ENCODE measurements at places on chromosomes 16 and 17.
A peak's percentile ranks its signal among the peaks of the same experiment; 100 is the strongest.

DNA sequence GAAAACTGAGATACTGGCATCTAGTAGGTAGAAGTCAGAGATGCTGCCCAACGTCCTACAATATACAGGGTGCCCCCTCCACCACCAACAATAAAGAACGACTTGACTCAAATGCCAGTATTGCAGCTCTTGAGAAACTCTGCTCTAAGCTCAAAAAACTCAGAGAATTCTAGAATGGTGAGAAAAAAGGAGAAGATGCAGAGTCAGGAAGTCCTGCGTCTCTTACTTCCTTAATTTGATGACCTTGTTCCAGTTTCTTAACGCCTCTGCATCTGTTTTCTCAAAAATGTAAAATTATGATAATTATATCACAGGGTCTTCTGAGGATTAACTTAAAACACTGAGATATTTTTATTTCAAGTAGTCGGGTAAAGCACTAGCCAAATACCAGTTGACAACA is 1.7 kb upstream of the HSBP1 start:
- DNase-seq: no peak

DNA sequence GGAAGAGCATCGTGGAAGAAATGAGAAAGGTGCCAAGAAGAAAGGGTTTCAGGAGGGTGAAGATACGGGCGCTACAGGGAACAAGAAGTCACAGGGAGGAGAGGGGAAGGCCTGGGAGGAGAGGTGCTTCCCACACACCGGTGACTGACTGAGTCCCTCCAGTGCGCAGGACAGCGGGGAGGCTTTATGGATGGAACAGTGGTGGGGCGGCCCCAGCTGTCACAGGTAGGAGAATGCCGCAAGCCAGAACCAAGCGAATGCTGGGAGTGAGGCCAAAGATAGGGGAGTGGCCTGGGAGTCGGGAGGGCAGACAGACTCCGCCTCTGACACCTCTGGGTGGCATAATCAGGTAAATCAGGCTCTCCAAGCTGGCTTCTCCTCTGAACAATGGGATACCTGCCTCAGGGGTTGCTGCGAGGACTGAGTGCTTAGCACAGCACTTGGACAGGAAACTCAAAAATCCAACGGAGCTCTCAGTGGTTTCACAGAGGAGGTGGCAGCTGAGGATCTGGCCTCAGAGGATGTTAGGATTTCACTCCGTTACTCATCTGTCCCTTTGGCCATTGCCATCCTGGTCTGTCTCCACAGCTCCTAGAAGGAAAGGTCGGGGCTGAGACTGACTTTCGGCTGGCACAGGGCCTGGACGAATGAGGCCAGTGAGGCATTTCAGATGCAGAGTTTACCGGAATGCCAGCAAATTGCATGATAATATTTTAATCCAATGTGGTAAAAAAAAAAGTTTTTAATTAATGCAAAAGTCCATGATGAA is 717 bp upstream of the CNP start:
- DNase-seq: peak; percentile 38

- DNase-seq: no peak
Observed at GRCh38 chr17:59972778-59973177, 8.2 kb upstream of the RNFT1 start.

GRCh38 chr16:47139561-47140185 is 4.1 kb downstream of the NETO2 start:
- DNase-seq: no peak

DNA sequence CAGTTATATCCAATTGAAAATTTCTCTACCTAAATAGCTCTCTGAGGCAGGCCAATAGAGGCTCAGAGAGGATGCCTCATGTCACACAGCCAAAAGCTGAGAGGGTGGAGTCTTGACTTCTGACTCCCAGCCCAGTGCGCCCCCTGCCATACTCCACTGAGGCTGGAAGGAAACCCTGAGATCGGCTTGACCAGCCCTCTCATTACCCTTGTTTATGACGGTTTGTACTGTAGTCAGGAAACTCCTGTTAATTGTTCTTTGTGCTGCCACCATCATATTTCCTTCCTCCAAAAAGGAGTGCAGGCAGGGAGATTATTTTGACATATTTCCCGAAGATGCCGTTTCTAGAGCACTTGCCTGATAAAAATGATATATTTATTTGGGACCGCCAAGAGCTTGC is 107.9 kb downstream of the AIPL1 start:
- DNase-seq: no peak

- DNase-seq: no peak
Observed at GRCh38 chr16:27066668-27067537, at the start of gene C16orf82. TSS of gene C16orf82 (plus strand) at chr16:27066927.
